ENCODE measurements at places on chromosomes 3 and 15. TPM values are rescaled to one million over a fixed set of nuclear protein-coding genes. Genes with fewer than 3 reads are reported as not detected.

DNA sequence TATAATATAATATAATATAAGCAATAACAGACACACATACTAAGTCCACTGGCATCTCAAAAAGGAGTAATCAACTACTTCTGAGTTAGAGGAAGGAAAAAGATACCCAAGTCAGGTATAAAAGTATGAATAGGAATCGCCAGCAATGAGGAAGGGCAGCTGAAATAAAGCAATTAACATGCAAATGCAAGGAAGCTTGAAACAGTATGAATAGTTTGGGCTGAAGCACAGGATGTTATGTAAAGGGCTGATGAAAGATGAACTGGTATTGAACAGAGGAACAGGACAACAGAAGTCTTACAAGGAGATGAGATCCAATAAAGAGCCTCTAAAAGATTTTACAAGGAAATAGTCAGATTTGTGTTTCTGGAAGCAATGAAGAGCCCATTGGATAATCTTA is 7.1 kb downstream of the COPS2 start:
- DNase-seq, result no peak
- peak overlapping the region; percentile 19 for H3K27ac ChIP-seq
- H3K36me3 ChIP-seq, result peaks cover 11% of the 10 kb centered on the region
- H3K4me3 ChIP-seq, result no peak overlapping the region
- peaks cover 47% of the 10 kb centered on the region for H3K4me1 ChIP-seq

DNA sequence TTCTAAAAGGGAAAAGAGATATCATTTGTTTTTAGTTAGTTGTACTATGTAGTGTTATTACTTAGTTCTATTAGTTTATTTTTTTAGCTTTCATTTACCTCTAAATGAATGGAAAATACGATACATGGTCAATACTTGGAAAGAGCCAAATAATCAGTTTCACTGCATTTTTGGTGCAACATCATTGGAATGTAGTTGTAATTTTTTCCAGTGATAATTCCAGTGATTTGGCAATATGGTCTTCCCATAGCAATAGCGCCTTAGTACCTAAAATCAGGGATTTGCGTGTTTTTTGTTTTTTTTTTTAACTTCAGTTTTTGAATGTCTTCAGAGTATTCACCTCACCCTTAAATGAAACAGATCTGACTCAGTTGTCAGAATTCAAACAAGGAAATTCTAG is 41.8 kb downstream of the RAB8B start:
- peaks cover 72% of the 10 kb centered on the region for H3K4me1 ChIP-seq
- DNase-seq, result no peak
- peaks cover 56% of the 10 kb centered on the region for H3K36me3 ChIP-seq

DNA sequence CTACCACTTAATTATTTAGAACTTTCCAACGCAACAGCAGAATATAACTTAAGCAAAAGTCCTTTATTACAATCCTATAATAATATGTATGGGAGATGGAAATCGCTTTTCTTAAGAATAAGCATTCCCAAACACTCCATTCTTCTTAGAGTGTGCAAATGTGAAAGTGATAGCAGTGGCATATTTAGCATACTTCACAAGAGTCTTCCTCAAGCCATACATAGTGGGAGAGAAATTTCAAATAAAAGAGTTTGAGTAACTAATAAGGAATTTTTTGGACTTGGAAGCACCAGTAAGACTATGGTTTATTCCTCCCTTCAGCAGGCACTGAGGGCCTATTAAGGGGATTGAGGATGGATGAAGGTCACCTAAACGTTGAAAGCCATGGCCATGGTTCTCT is 22.1 kb upstream of the BNC1 start:
- no peak for DNase-seq
- H3K27ac ChIP-seq, result no peak overlapping the region
- no peak overlapping the region for H3K4me3 ChIP-seq
- H3K36me3 ChIP-seq, result no peaks in the 10 kb centered on the region
- H3K4me1 ChIP-seq, result no peaks in the 10 kb centered on the region

DNA sequence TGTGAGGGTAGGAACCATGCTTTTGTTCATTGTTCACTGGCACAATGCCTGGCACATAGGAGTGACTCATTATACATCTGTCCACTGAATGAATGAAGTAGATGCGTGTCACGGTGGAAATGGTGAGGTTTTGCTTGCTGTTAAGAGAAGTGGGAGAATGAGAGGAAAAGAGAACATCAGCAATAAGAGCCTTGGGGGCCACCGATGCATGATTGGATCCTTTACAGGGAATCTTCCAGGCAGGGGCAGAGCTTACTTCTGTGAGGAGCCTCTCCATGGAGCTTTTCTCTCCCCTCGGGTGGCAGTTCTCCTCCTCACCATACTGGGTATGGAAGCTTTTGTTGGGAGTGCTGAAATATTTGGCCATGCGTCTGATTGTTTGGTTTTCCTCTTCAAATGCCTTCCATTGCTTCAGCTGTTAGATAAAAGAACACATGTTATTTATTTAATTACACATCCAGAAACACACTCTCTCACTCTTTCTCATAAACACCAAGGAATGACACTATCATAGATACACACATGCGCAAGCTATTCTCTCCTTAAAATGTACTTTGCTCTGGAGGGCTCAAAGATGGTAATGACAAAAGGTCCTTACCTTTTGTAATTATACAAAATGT is 78.9 kb upstream of the GSK3B start:
- H3K27me3 ChIP-seq, result no peaks in the 10 kb centered on the region
- no peaks in the 10 kb centered on the region for H3K36me3 ChIP-seq
- H3K4me3 ChIP-seq, result no peak overlapping the region
- H3K27ac ChIP-seq, result no peak overlapping the region

- no peak overlapping the region for H3K27ac ChIP-seq
- H3K4me3 ChIP-seq, result no peak overlapping the region
- peaks cover 16% of the 10 kb centered on the region for H3K36me3 ChIP-seq
- H3K27me3 ChIP-seq, result no peaks in the 10 kb centered on the region
- peaks cover 20% of the 10 kb centered on the region for H3K4me1 ChIP-seq
These were observed 39.3 kb downstream of the NKIRAS1 start for GRCh38 chr3:23877329-23877980.

DNA sequence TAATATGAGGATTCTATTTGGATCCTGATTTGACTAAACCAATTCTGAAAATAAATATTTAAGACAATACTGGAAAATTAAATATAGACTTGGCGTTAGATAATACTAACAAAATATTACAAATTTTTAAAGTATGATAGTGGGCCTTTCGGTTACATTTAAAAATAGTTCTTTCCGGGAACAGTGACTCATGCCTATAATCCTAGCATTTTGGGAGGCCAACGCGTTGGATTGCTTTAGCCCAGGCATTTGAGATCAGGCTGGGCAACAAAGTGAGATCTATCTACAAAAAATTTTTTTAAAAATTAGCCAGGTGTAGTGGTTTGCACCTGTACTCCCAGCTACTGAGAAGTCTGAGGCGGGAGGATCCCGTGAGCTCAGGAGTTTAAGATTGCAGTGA is 30.3 kb upstream of the GADL1 start:
- DNase-seq, result no peak
- H3K36me3 ChIP-seq, result no peaks in the 10 kb centered on the region
- H3K4me1 ChIP-seq, result no peaks in the 10 kb centered on the region

DNA sequence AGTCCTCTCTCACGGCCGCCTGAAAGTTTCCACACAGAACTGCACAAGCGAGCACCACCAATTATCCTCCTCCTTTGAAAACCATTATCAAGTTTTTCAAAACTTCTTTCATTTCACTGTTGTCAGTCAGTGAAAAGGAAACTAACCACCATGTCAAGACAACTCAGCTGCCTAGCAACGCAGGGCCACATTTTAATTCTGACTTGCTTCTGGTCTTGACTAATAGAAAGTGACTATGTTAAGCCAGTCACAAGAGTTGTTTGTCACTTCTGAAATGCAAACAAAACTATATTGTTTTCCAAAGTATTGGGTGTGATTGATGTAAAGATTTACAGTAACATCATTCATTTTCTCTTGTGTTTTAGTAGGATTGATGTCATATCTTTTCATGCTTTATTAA is 612.8 kb upstream of the AGTR1 start:
- no peak overlapping the region for H3K27ac ChIP-seq
- no peaks in the 10 kb centered on the region for H3K36me3 ChIP-seq
- no peak overlapping the region for H3K4me3 ChIP-seq

DNA sequence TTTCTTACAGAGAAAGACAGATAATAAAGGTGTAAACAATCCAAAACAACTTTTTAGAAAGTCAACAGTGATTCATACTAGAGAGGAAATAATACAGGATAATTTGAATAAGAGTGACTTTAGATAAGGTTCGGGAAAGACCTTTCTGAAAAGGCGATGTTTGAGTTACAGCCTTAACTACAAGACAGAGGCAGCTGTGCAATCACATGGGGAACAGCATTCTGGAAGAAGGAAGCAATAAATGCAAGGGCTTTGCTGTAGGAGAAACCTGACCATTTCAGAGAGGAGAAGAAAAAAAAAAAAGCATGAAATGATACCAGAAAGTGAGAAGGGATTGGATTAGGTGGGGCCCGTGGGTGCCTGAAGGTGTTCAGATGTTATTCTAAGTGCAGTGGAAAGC is 200.6 kb upstream of the ATP11B start:
- no peak overlapping the region for H3K27ac ChIP-seq
- no peaks in the 10 kb centered on the region for H3K36me3 ChIP-seq
- DNase-seq, result no peak
- H3K27me3 ChIP-seq, result no peaks in the 10 kb centered on the region
- no peak overlapping the region for H3K4me3 ChIP-seq

- no peak overlapping the region for H3K27ac ChIP-seq
- peaks cover 4% of the 10 kb centered on the region for H3K4me1 ChIP-seq
- no peaks in the 10 kb centered on the region for H3K36me3 ChIP-seq
- H3K27me3 ChIP-seq, result peaks cover 13% of the 10 kb centered on the region
- peak overlapping the region; percentile 82 for H3K4me3 ChIP-seq
These were observed 1.4 kb downstream of the CYFIP1 start for GRCh38 chr15:22978691-22979237.

GRCh38 chr3:68771681-68772080 is 160.7 kb downstream of the TAFA4 start:
- no peak overlapping the region for H3K4me3 ChIP-seq
- H3K36me3 ChIP-seq, result no peaks in the 10 kb centered on the region
- DNase-seq, result no peak

DNA sequence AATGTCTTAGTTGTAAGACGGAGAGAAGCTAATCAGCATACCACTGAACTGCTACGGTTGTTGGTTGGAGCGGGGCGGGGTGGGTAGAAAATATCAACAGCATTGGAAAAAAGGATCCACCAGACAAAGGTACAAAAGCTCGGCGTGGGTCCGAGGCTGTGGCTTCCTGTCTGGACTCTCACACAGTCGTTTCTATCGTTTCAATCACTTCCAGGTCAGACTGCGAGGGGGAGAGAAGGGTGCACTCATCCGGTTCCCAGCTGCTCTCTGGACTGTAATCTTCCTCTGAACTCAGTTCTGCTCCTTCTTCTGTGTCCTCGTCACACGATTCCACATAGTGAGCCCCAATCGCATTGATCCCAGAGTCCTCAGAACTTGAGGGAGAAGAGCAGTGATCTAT is 70.0 kb downstream of the C3orf70 start:
- no peaks in the 10 kb centered on the region for H3K36me3 ChIP-seq
- no peaks in the 10 kb centered on the region for H3K4me1 ChIP-seq
- H3K4me3 ChIP-seq, result no peak overlapping the region
- peaks cover 3% of the 10 kb centered on the region for H3K27me3 ChIP-seq

DNA sequence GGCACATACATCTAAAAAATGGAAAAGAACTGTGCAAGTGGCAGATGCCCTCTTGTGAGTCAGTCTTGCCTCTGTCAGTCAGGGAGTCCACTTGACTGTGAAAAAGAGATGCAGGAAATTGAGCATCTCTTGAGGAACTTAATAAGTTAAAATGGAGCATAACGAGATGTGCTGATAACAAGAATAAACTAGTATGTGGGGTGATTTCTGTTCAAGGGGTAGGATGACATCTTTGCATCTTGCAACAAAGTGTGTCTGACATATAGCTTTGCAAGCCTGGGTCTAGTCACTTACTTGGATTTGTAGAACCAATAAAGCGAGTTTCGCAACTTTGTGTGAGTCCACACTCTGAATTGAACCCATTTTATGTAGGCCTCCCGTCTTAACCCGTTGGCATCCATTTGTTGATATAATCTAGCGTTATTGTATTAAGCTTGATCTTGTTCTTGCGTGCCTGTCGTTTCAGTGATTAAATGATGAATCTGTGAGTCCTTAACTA is 2.2 kb downstream of the USP3 start:
- H3K27ac ChIP-seq, result peak overlapping the region; percentile 96
- peaks cover 72% of the 10 kb centered on the region for H3K4me1 ChIP-seq
- peak overlapping the region; percentile 96 for H3K4me3 ChIP-seq

DNA sequence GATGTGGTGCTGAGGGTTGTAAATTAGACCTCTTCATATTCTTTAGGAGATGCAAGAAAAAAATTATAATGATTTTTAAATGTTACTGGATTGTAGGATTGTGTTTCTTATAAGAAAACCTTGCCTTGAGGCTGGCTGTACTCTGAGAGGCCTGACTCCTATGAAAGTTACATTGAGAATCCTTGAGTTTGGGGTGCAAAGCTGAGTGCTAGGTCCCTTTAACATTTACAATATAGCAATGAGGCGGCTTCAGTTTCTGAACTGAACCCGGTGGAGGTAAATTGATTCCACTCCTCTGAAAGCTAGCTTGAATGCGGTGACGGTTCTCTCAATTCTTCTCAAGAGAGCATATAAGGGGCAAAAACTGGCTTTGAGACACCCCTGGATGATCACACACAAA is at the start of gene TMPRSS7:
Gene TMPRSS7, plus strand, starts transcription at position 301 of the 400 bp plus-strand sequence. CDS start 110 bp downstream, outside the sequence.
- no peak within 1 kb of the TSS for H3K27ac ChIP-seq
- no peak for DNase-seq
- H3K36me3 ChIP-seq, result no peaks in the 10 kb centered on the region
- H3K4me3 ChIP-seq, result no peak within 1 kb of the TSS
- H3K27me3 ChIP-seq, result no peaks in the 10 kb centered on the region
- H3K4me1 ChIP-seq, result no peaks in the 10 kb centered on the region

EPHA3 gene
- total RNA-seq, result not detected

CCR9 gene
- 0.20 TPM for total RNA-seq

PTPRG gene
- total RNA-seq, result not detected

PAK6 gene
- 0.67 TPM for total RNA-seq

TTC21A gene
- 0.69 TPM for total RNA-seq
